SK-N-DZ (cell line): ENCODE measurements at places on chromosomes 16 and 17.

DNA sequence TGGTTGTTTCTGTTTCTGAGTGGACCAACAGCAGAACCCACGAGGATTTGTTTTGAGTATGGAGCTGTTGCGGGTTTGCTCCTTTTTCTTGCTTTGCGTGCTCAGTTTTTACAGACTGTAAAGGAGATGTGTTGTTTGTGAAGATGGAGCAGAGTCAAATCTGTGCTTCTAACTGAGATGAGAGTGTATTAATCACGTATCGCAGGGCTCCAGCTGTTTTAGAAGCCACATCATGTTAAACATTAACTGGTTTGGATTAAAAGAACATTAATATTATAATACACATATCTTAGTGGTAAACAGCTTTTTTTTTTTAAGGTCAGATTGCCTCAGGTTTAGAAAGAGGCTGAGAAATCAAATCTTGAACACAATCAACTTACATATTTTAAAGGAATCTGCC is 69.4 kb downstream of the YPEL2 start:
- no peak for DNase-seq

DNA sequence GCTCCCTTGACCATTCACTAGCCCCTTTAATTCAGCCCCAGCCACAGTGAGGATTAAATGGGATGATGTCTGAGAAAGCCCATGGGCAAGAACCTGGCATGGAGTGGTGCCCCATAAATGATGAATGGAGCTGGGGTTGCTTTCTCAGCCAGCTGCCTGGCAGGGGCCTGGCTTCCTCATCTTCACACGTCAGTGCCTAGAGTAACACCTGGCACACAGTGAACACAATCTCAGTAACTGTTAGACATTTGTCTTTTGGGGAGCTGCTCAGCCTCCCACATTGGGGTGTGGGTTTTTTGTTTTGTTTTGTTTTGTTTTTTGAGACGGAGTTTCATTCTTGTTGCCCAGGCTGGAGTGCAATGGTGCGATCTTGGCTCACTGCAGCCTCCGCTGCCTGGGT is 47.5 kb upstream of the MEOX1 start:
- DNase-seq, result no peak

GRCh38 chr17:7249830-7250229 is 1.7 kb downstream of the CTDNEP1 start:
- DNase-seq, result no peak

DNA sequence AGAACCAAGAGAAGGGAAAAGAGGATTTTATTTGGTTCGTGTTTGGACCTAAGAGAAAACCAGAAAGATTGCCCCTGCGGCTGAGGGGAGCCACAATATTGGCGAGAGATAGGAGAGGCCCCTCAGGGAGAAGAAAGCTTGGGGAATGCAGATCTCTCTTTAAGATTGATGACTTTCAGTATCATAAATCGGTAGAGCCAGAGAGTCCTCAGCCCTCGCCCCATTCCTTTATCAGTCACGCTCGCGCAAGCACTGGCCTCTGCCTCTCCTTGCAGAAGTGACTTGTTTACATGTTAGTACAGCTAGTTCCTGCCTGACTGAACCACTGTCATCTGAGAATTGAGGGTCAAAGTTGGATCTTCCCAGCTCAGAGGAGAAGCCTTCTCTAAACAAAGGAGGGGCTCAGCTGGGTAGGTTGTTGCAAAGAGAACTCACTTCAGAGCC is 21.5 kb upstream of the KRT19 start:
- DNase-seq, result no peak

- DNase-seq, result no peak
Observed at GRCh38 chr16:89050119-89050867, 43.4 kb upstream of the ACSF3 start.

- DNase-seq, result no peak
Observed at GRCh38 chr16:27505297-27506236, 44.1 kb downstream of the GTF3C1 start.
